ENCODE measurements at places on chromosomes 5 and 9.

GRCh38 chr9:2907411-2907810 lies 63.5 kb upstream of the PUM3 start:
- DNase-seq = no peak

DNA sequence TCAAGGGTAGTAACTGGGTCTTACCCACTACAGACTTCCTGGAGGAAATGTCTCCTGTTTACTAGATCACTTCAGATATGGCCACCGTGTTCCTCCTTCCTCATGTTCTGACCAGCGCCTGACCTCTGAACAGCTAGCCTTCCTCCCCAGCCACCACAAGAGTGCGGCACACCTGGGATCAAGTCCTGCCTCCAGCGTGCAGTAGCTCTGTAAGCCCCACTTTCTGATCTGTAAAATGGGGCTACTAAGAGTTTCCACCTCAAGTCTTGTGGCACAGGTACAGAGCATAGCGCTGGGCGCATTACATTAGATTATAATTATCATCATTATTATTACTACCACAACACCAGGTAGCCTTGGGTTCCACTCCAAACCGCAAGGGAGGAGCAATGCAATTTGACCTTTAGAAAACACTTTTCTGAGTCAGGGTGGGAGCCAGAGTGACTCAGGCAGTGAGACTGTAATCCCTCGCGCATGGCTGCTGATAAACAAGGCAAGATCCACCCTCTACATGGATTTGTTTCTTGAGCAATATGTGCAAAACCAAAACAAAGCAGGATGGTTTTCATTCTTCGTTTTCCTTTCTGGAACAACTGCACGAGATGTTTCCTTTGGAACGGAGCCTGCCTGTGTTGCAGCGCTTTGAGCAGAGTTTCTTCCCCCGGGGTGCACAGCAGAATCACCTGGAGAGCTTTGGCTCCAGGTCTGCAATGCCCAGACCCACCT lies 65.0 kb upstream of the ANGPTL2 start:
- DNase-seq = no peak

- no peak for DNase-seq
These were observed 17.9 kb downstream of the ZSWIM6 start for GRCh38 chr5:61349935-61350334.

DNA sequence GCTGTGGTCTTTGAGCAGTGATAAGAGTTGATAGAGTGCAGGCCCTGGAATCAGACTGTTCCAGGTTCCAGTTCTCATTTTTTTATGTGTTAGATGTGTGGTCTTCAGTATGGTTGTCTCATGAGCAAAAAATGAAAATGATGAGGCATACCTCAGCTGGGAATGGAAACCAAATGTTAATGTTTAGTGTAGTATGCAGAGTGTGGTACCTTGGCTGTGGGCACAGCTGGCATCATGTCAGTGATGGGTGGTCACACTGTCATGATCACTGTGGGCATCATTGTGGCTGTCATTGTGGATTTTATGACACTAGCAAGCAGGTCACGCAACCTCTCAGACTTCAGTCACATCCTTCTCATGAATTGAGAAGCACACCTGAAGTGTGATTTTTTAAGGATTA lies 6.4 kb downstream of the ABLIM3 start:
- no peak for DNase-seq

DNA sequence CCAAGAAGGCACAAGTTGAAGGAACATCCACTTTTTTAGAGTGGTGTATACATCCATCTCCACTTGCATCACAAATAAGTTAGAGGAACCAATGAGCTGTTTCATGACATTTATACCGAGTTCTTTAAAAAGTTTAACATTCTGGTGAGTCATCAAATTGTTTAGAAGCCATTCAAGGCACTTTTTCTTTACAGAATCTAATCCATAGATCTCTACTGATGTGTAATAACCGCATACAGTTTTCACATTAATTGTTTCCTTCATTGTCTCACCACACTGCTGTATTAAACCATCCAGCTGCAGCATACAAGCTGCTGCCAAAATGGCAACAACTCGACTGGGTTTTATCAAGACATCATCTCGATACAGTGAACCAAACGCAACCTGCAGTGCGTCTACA lies 744 bp downstream of the GMCL2 start:
- no peak for DNase-seq

DNA sequence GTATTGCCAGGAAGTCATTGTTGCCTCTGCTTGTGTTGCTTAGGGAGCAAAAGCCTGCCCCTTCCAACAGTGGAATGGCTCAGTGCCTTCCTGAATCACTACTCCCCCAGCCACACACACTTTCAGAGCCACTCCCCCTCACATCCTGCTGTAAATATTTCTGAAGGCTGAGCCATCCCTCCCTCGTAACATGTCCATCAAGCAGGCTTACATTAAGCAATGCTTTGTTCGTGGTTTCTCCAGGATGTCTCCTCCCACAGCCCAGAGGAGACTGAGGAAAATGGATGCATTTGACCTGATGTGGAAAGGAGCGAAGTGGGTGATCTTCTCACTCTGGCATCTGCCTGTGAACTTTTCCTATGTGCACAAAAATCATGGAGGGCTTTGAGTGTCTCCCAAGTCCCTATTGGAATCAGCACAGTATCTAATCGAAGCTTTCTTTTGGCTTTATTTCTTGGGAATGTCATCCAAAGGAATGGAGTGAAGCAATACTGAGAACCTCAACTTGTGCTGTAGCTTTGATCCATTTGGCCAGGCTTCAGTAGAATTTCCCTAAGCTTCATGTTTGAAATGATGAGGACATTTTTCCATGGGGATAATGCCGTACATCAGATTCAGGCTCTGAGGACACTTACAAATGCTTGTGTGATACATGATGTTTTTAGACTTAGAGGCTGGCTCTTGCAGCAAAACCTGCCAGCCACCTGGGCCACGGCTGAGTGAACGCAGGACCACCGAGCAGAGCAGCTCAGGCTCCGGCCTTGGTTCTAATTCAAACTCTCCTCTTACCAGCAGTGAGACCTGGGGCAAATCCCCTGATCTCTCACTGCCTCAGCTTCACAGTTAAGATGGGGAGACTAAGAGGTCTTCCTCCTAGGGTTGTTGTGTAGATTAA lies 389.1 kb downstream of the ENC1 start:
- peak; percentile 89 for DNase-seq

All from left renal cortex interstitium (tissue), 4 donors.